Stimulated activated CD4-positive, alpha-beta T cell treated with anti-CD3 and anti-CD28 coated beads, Interleukin-15, amount 100 ng/mL, for 48 hours (primary cell): ENCODE measurements at places on chromosomes 5 and 9.

GRCh38 chr9:131745610-131746009 is 5.7 kb upstream of the RAPGEF1 start:
- no peak for DNase-seq

DNA sequence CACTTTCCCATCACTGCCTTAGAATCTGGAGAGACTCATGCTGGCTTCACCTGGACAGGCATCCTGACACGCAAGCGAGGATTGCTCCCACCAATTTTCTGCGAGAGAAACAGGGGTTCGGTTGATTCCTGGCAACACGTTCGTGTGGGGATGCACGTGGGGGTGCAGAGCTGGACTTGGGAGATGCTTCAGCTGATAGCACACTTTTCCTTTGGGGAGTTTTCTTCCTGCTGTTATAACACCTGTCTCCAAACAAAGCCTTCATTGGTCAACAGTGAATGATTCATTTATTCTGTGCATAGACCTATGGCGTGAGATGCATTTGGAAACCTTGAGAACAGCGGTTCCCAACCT is 50.0 kb downstream of the ROPN1L start:
- DNase-seq = no peak

DNA sequence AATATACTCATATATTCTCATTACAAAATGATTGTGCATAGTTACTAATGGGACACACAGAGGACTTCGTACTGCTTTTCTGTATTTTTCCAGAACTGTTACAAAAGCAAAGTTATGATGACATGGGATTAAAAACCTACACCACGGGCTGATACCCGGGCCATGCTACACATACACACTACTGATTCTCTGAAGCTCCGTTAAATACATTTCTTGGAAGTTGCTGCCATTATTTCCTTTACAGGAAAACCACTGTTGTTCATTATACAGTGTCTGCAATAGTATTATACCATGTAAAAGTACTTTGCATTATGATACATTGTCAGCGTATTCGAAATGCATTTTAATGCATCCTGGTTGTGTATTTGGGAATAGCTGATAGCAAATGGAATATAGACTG is 32.5 kb downstream of the EBF1 start:
- DNase-seq = no peak

- DNase-seq = no peak
Observed at GRCh38 chr9:129400971-129401622, 219.8 kb downstream of the C9orf50 start.

GRCh38 chr5:72499730-72500129 is 7.5 kb downstream of the ZNF366 start:
- no peak for DNase-seq

DNA sequence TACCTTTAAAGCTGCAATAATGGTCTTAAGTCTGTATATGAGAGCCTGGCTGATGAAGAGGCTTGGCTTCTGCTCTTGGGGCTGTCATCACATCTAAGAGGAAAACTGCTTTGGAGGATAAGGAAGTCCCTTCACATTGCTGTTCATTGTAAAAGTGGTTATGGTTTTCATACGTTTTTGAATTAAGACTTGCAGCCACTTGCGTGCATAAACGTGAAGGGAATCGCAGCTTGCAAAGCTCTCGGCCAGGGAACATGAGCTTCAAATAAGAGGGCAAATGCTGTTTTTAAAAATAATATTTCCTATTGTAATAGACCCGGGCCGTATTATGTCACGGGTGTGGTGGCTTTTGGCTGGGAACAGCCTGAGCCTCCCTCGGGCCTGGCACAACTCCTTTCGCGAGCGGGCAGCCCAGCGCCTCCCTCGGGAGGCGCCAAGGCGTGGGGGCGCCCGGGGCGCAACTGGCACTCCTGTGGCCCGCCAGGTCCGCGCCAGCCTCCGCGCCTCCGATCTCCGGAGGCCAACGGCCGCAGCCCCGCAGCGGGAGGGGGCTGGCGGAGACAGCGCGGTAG is 538 bp upstream of the ARHGEF28 start:
- no peak for DNase-seq

DNA sequence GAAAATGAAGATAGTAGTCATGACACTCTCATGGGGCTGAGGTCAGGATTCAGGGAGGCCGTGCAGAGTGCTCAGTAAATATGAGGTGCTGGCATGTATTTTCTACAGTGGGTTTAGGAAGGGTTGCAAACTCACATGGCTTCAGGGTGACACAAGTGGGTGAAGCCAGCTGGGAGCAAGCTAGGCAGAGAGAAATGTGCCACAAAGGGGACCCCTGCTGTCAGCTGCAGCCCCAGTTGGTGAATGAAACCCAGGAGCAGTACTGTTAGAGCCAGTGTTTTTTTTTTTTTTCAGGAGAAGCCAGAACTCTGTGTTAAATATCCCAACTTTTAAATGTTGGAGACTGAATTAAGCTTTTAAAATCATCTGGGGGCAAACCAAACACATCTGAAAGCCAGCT is 75.3 kb downstream of the INSYN2B start:
- DNase-seq = no peak

- no peak for DNase-seq
Observed at GRCh38 chr5:122295138-122295537, 16.9 kb upstream of the SNCAIP start.

DNA sequence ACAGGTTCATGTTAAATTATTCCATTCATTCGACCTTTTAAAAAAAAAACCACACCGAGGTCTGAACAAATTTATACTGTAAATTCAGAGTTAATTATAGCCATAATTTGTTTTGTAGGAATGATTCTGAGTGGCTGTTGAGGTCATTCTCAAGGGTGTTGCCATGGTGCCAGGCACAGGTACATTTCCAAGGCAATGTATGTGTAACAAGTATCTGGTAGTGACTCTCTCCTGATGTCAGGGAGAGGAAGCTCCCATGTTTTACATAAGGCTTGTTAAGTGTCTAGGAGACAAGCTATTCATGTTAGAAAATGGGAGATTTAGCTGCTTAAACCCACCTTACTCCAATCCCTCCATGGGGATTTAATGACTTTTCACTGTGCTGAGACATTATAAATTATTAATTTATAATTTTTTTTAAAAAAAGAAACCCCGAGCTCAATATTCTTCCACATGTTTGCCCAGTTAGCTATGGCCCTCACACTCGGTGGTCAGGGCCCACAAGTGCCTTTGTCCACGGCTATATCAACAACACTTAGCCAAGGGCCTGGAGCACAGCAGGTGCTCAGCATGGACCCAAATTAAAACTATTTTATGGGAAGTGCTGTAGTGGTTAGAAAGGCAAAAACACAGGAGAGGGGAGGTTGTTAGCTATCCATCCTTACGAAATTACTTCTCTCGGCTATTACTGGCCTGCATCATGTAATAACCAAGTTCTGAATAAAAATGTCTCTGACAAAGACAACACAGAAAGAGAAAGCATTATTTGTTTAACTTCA is 154.6 kb upstream of the GNA14 start:
- DNase-seq = no peak

- no peak for DNase-seq
Observed at GRCh38 chr9:7906783-7907550, 107.4 kb upstream of the DMAC1 start.

DNA sequence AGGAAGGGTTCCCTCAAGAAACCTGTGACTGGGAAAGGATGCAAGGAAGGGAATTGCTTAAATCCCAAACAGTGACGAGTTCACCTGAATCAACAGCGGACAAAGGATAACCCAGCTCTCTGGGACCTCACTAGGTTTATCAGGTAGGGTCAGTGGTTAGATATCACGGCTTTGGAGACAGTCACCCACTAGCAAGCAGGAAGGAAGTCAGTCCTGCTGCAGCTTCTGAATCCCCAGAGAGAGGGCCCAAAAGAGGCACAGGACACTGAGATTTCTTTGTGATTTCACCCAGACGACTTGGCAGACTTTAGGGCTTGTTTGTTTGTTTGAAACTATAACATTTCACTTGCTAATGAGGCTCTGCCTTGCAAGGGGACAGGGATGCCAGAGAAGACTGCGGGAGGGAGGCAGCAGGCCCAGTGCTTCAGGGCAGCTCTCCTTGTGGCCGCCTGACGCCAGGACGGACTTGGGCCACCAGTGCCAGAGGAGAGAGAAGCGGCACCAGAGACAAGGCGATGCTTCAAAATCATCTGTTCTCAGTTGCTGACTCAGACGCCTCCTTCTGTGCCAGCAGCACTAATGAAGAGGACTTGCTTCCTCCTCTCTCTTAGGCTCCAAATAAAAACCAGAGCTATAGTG is 275.6 kb upstream of the SLC30A5 start:
- no peak for DNase-seq

DNA sequence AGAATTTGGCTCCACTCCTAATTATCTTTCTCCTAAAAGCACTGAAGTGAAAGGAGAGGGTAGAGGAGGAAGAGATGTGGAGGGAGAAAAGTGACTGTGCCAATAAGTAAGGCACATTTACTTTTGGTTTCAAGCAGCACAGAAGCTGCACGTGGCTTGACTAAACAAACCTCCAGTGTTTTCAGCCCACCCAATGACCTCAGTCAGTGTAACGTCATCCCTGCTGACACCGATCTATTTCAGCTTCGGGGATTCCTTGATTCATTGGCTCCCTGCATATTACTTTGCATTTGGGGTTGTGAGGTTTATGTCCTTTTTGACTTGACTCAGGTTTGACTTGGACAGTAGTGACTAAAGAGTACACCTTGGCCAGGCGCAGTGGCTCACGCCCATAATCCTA is 35.6 kb upstream of the NIM1K start:
- DNase-seq = no peak
